ENCODE measurements at places on chromosomes 3 and 15.

DNA sequence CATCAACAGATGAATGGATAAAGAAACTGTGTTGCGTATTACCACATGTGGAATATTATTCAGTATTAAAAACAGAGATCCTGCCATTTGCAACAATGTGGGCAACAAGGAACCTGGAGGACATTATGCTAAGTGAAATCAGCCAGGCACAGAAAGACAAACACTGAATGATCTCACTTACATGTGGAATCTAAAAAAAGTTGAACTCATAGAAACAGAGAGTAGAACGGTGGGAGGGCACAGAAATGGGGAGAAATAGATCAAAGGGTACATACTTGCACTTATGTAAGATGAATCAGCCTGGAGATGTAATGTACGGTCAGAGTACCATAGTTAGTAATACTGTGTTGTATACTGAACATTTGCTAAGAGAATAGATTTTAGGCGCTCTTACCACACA, 29.8 kb upstream of the MUC13 start:
- DNase-seq = no peak

- no peak for DNase-seq
These were observed 226.9 kb downstream of the MFSD1 start for GRCh38 chr3:159028706-159029105.

DNA sequence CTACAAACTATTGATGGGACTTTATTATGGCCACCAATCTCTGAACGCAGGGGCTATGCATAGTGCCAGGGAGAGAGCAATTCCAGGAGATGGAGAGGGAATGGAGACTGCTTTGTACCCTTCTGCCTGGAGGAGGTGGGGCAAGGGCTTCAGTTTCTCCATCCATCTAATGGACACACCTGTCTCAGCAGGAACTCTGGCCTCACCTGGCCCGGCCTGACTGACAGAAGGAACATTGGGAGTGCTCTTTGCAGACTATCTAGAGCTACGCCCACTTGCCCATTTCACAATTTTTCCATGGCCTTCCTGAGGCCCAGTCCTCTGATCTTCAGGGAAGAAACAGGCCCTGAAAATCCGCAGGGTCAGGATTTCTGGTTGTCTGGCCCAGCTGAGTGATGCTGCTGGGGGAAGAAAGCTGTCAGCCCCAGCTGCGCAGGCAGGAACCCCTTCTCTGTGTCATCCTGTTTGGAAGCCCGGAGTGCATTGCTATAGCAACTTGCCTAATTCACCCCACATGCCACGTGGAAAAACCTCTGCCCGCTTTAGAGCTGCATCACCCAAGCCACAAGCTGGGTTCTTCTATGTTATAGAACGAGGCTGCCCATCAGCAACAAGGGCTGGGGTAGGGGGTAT, 6.4 kb downstream of the ITGA11 start:
- DNase-seq = no peak

DNA sequence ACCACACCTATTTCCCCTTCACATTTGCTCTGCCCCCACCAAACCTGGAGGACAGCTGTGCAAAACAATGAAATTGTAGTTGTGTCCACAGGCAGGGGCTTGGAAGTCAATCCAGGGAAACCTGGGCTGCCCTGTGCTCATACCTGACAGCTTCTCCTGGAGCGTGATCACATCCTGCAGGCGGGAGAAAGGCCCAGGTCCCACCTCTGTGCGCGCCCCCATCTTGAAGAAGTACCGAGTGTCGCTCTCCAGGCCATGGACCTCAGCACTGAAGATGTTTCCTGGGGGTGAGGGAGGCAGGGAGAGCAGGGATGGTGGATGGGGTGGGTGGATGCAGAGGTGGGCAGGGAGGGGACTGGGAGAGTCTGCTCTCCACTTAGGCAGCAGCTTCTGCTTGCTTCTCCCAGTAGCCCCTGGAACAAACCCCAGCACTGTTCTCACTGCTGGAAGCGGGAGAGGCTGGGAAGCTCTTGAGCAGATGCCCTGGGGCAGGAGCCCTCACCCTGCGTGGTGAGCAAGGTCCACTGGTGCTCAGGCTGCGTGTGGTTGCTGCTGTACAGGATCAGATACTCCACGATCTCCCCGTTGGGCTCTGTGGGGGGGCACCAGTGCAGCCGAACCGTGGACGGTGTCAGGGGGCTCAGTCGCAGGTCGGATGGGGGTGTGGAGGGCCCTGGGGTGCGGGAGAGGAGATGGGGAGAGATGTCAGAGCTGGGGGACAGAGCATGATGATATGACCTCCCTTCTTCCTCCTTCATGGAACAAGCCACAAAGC, 10.7 kb upstream of the IGDCC3 start:
- DNase-seq = no peak

DNA sequence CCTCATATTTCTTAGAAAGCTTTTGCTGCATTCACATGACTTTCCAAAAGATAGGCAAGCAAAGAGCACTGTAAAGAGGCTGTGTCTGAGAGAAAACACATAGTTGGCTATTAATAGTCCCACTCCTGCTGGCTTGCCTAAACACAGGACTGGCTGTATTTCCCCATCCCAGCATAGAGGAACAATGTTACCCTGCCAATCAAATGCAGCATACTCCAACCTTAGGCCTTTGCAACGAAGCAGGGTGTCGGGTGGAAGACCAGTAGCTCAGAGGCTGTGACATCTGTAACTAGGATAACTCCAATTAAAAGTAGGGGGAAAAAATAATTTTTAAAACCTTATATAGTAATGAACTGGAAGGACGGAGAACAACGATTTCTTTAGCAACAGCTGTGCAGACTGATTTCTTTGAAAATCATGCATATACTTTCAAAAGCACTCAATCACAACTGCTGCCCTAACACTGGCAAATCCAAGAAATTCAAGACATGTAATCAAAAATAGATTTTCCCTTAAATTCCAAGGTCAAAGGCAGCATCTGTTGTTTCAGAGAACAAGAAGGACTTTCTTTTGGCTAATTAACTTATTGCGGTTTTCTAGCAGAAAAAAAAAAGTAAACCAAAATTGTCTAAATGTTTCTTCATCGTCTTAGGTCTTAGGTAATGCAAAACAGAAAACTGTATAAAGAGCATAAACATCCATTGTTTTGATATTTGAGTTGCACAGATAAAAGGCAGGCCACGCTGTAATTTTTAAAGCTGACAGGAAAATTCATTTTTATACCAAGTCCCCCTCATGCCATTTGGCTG, 139.3 kb downstream of the TNIK start:
- DNase-seq = peak; percentile 67

DNA sequence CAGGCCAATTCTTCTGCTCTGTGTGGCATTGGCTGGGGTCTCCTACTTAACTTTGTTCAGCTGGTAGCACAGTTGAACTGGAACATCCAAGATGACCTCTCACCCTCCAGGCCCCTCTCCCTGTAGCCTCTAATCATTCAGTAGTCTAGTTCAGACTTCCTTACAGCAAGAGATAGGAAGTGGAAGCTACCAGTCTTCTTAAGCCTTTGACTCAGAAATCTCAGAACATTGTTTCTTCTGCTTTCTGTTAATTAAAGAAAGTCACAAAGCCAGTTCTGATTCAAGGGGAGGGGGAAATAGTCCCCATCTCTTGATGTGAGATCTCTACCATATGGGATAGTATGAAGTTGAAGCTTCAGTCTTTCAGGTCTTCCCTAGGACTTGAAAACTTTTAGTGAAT, 18.8 kb upstream of the SACM1L start:
- no peak for DNase-seq

GRCh38 chr3:104546301-104546700, 820.4 kb upstream of the ALCAM start:
- no peak for DNase-seq

DNA sequence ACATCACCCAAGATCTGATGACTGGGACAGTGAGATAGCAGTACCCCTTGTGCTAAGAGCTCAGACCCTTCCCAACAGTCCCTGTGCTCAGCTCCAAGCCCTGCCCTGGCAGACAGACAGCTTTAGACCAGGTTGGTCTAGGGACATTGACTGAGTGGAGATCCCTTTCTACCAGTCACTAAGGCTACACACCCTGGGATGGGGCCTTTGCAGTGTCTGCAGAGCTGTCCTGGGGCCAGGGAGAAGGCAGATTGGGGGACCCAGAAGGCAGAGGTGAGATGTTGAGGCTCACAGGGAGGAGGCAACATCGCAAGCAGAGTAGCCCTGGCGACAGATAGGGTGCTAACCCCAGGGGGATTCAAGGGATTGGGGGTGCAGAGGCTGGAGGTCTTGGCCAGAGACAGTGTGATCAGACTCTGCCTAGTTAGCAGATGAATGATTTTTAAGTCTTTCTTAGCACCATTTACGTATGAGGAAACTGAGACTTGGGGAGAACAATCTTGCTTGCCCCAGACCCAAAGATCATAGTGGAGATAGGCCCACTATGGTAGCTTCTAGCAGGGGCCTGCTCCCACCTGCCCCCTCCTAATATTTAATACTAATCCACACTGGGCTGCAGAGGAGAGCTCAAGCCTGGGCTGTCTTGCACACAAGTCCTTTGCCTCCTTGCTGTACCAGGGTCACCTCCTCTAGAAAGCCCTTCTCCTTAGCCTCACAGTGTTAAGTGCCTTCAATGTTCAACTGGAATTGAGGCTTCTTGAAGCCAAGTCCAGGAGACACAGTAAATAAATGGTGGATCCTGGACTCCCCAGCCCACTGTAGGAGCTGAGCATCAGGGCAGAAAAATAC, 32.6 kb downstream of the HMCES start:
- DNase-seq = no peak

- DNase-seq = no peak
These were observed 556.3 kb upstream of the TBL1XR1 start for GRCh38 chr3:177753451-177754155.

GRCh38 chr15:39746714-39747276, 35.8 kb downstream of the FSIP1 start:
- no peak for DNase-seq

GRCh38 chr15:92813485-92813884, 86.6 kb upstream of the CHD2 start:
- DNase-seq = no peak

DNA sequence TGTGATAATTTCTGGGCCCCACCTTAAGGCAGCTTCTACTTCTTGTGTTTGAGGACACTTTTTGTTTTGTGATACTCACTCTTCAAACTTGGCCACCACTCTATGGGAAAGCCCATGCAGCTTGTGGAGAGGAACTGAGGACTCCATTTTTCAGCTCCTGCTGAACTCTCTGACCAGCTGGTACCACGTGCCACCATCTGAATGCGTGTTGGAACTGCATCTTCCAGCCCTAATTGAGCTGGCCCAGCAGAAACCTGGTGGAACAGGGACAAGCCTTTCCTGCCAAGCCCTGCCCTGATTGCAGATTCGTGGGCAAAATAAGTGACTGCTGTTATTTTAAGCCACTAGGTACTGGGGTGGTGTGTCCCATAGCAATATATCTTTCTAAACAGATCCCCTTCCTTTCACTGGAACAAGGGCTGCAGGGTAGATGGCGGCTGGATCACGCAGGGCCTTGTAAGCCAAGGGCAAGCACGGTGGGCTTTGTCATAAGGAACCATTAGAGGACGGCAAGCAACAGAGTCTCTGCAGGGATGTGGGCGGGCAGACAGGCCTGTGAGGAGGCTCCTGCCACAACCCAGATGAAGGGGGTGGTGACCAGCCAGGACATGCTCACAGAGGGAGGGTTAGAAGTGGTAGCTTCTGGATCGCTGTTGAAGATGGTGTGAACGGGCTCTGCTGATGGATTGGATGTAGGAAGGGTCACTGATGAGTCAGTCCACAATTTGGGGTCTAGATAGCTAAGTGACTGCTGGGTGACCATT, 9.5 kb downstream of the H1-8 start:
- no peak for DNase-seq

DNA sequence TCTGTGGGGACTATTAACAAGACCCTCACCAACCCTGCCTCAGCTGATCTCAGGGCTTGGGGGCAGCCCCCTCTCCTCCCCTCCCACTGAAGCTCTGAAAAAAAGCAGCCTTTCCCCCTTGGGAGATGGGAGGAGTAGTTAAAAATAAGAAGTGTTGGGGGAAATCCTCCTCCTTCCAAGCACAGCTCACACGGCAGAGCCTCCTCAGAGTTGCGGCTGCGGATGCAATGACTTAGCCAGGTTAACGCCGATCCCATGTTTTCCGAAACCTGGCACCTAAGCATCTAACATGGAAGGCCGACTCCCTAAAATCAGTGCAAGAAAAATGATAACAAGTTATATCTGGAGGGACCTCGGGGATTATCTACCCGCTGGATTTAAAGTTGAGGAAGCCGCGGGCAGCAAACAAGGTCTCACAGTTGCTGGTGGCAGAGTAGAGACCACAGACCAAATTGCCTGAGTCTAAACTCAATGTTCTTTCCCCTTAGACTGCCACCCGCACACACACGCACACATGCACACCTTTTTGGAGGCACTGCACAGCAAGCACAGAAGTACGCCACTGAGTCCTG, 1.1 kb upstream of the TPM1 start:
- no peak for DNase-seq

DNA sequence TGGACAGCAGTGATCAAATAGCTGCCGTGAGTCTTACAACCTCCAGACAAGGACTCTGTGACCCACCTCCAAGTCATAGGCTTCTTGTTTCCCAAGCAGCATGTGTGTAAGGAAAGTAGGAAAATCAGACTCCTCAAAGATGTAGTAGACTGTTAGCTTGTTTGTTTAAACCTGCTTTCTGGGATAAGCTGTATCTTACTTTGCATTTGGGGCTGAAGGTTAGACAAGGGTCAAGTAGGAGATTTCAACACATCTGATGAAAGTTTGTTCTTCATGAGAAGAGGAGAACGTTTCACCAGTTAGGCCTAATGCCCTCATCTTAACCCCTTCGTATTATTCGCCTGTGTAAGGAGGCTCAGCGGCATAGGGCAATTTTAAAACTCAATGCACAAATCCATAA, 756.4 kb upstream of the NR2F2 start:
- no peak for DNase-seq
